Activated CD8-positive, alpha-beta memory T cell treated with anti-CD3 and anti-CD28 coated beads for 4 hours (primary cell): ENCODE measurements at places on chromosomes 11 and 22.

DNA sequence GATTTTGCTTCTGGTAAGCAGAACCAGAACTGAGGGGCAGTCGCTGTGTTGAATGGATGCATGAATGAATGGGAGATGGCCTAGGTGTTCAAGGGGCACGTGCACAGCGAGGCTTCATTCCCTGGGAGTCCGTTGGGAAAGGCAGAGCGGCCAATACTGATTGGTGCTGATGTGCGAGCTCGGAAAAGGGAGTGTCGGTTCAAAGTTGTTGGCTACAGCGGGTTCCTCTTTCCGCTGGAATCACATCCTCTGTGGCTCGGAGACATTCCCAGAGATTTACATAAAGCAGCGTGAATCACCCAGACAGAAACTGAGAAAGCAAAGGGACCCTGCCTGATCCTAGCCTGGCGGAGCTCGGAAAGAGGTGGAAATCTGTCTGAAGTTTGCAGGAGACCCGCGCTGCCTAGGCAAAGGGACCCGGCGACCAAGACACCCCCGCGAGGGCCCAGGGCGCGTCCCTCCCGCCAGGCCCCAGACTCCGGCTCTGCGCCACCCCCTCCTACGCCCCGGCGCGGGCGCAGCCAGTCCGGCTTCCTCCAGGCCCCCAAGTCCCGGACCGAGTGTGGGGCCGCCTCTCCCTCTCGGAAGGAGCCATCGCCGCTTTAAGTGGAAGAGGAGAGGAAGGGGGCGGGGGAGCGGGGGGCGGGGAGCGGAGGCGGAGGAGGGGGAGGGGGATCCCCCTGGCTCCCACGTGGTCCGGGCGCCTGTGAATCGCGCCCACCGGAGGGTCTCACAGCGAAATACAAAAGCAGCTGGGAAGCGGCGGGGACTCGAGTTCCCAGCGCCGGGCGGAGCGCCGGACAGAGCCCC, at the start of gene FJX1:
Gene FJX1 (plus strand): TSS at position 774 of the 810 bp plus-strand sequence. CDS start 177 bp downstream, outside the sequence.
- no peak for DNase-seq

DNA sequence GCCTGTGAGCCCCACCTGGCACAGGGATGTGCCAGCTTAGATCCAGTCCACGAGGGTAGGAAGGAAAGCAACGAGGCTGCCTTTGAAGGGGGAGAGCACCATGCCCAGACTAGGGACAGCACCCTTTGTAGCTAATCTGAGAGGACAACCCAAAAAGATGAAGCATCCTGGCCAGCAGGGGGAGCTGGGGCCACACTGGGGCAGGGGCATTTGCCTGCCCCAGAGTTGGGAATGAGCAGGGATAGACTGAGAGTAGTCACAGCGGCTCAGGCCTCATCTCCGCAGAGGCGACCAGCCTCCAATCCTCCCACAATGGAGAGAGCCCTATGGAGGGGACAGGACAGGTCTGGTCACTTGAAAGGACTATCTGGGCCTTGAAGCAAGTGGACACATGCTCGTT, 16.4 kb downstream of the LMO1 start:
- no peak for DNase-seq

GRCh38 chr22:45105281-45105702, 58.4 kb upstream of the NUP50 start:
- DNase-seq: no peak

- DNase-seq: no peak
These were observed 493.9 kb downstream of the MN1 start for GRCh38 chr22:27307545-27308247.

- no peak for DNase-seq
These were observed 2.4 kb upstream of the SCGB2A2 start for GRCh38 chr11:62267576-62267975.

GRCh38 chr11:76719281-76719680, 48.7 kb upstream of the LRRC32 start:
- no peak for DNase-seq

DNA sequence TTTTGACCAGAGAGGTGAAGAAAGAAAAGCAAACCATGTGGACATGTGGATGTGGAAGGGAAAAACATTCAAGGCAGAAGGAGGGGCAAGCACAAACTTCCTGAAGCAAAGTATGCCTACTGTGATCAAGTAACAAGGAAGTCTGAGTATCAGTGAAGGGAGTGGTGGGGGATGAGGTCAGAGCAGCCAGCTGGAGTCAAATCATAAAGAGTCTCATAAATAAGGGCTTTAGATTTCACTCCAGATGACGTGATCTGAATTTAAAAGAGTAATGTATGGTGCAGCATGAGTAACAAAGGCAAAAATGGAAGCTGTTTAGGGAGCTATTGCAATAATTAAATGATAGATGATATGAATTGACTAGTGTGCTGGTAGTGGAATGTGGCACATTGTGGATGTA, 665.4 kb upstream of the CCDC90B start:
- no peak for DNase-seq

GRCh38 chr11:68659158-68659921, 25.0 kb upstream of the GAL start:
- DNase-seq: no peak

- DNase-seq: no peak
These were observed 8.0 kb downstream of the SIK3 start for GRCh38 chr11:117090111-117090706.

DNA sequence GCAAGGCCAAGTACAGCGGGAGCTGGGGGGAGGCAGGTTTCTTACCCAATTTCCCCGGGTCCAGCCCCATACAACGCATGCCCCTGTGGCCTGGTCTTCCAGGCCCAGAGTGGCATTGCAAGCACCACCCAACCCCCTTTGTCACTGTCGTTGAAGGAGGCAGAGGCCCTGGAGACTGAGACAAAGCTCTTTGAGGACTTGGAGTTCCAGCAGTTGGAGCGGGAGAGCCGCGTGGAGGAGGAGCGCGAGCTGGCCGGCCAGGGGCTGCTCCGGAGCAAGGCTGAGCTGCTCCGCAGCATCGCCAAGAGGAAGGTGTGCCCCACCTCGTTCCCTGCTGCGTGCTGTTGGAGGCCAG, 27.8 kb downstream of the PHLDB1 start:
- no peak for DNase-seq

DNA sequence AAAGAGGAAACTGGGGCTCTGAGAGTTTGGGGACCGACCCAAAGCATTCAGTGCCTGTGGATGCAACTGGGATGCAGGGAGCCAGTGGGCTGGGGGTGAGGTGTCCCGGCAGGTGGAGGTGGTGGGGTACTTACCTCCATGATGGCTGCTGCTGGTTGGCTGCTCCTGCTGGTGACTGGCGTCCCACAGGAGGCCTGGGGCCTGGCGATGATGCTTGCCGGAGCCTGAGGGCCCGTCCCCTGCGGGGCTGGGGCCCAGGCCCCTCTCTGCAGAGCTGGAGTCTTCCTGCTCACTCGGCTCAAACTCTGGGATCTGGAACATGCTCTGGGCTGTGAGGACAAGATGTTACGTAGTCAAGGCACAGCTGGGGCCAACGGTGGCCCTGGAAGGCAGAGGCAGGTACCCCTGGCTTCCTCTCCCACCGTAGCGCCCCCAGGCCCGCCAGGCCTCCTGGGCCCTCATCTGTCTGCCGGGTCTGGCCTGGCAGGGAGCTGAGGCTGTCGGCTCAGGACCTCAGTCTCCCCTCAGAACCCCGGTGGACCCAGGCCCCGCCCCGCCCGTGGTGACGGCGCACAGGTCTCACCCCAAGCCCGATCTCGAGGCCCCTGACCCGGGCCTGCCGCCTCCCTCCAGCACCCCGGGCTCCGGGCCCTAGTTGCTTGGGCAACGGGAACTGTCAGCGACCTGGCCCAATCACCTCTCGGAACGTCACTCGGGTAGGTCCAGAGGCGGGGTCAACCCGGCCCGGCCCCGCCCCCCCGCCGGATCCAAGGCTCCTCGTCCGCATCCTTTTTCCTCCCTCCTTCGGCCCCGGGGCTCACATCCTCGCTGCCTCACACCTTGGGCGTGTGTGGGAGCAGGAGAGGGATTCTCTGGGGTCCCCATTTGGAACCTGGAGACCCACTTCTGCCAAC, at the start of gene BAD:
Gene BAD (minus strand): TSS at position 618 of the 914 bp plus-strand sequence. CDS start 297 bp downstream, at position 321.
- peak; percentile 84 for DNase-seq

- DNase-seq: no peak
These were observed 96.2 kb downstream of the RDX start for GRCh38 chr11:110200241-110200640.

- no peak for DNase-seq
These were observed 79.9 kb upstream of the DRD2 start for GRCh38 chr11:113555071-113555619.

- no peak for DNase-seq
These were observed 27.0 kb upstream of the SC5D start for GRCh38 chr11:121265586-121265985.

DNA sequence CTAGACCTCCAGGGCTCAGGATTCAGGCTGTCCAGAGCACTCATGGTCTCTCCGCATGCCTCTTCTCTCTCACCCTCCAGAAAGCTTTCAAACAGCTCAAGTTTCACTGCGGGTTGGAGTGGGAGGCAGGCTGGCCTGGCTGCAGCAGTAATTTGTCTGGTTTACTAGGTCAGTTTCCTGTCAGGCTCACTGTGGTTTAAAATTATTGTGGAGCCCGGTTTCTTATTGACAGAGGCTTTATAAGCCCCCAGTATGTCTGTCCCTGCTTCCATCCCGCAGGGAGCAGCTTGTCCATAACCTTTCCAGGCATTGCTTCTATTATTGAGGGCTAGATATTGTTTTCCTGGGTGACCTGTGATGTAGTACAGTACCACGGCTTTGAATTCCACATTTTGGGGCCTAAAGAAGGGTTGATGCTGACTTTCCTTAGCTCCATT, 235.3 kb upstream of the SORL1-AS1 start:
- no peak for DNase-seq

DNA sequence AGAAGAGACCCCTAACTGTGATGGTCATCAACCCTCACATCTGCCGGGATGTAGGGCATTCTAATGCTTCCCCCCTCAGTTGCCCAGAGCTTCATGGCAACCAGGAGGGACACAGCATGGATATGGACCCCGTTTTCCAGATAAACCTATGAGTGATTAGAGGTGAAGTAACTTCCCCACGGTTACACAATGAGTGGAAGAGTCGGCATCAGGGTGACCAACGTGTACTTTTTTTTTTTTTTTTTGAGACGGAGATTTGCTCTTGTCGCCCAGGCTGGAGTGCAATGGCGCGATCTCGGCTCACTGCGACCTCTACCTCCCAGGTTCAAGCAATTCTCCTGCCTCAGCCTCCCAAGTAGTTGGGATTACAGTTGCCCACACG, 25.0 kb downstream of the TXN2 start:
- DNase-seq: no peak

DNA sequence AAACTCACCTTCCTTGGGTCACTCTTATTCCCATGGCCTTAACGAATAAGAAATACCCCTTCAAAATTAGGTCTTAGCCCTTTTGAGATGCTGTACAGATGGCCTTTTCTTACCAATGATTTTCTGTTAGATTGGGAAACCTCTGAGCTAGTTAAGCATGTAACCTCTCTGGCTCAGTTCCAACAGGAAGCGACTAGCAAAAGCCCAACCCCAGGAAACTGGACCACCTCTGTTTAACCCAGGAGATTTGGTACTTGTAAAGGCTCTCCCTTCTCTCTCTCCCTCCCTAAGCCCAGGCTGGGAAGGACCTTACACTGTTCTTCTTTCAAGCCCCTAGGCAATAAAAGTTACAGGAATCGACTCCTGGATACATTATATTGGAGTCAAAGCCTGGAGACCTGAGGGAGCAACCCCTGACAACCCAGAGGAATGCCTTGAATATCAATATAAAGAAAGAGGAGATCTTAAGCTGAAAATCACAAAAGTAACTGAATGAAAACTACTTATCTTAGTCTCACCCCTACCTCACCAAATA, 11.7 kb downstream of the APIP start:
- no peak for DNase-seq

GRCh38 chr11:127470306-127470884, 469.8 kb upstream of the KIRREL3 start:
- DNase-seq: no peak

DNA sequence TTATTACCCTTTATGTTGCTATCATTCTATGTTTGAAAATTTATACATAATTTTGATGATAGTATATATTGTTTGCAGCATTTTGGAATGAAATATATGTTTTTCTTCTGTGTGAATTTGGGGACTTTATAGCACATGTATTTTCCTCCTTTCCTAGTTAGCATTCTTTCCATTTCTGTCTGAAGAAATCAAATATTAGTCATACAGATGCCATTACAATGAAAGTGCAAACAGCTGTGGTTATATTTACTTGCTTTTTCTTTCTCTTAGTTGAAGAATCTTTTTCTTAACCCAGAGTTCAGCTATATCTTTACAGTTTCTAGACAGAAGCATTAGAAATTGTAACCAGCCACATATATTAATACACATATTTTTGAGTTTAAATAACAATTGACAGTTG, 753.1 kb upstream of the ARHGAP42 start:
- no peak for DNase-seq

DNA sequence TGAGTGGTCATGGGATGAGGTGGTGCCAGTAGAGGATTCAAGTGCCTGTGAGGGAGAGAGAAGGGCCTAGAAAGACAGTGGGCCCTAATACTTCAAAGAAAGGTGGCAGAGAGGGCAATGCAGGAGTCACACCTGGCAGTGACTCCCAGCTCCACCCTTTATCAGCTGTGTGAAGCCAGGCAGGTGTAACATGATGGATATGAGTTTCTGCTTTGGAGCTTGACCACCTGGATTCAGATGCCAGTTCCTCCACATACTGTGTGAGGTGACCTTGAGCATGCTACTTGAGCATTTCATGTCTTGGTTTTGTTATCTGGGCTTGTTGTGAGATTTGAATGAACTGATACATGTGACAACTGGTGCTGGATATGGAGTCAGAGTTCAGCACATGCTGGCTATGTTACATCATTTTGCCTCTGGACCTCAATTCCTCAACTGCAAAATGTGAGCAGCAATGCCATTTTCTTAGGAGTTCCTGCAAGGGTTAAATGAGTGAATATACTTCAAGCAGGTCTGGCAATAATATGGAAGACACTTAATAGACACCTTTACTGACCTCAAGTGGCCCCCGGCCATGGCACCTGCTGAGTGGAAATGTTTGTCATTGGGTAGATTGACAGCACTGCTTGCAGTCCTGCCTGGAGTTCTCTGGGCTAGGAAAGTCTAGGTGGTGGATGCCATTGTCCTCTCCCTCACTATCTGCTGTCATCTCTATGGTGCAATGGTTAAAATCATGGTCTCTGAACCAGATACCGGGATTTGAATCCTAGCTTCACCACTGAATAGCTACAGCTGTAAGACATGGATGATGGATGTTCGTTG, 83.3 kb downstream of the MICAL2 start:
- DNase-seq: no peak

GRCh38 chr11:114017723-114018122, 41.8 kb upstream of the ZBTB16 start:
- DNase-seq: no peak

- DNase-seq: no peak
These were observed 6.9 kb upstream of the OR4C6 start for GRCh38 chr11:55655096-55655495.

- no peak for DNase-seq
These were observed 712 bp upstream of the SLC2A11 start for GRCh38 chr22:23856721-23857605.

GRCh38 chr22:27461470-27461869, 340.1 kb downstream of the MN1 start:
- DNase-seq: no peak

- no peak for DNase-seq
These were observed 738.3 kb upstream of the KIRREL3 start for GRCh38 chr11:127738771-127739286.

- DNase-seq: no peak
These were observed 91.1 kb upstream of the LMO1 start for GRCh38 chr11:8354622-8355415.
